ENCODE measurements at places on chromosomes 2 and 18.

DNA sequence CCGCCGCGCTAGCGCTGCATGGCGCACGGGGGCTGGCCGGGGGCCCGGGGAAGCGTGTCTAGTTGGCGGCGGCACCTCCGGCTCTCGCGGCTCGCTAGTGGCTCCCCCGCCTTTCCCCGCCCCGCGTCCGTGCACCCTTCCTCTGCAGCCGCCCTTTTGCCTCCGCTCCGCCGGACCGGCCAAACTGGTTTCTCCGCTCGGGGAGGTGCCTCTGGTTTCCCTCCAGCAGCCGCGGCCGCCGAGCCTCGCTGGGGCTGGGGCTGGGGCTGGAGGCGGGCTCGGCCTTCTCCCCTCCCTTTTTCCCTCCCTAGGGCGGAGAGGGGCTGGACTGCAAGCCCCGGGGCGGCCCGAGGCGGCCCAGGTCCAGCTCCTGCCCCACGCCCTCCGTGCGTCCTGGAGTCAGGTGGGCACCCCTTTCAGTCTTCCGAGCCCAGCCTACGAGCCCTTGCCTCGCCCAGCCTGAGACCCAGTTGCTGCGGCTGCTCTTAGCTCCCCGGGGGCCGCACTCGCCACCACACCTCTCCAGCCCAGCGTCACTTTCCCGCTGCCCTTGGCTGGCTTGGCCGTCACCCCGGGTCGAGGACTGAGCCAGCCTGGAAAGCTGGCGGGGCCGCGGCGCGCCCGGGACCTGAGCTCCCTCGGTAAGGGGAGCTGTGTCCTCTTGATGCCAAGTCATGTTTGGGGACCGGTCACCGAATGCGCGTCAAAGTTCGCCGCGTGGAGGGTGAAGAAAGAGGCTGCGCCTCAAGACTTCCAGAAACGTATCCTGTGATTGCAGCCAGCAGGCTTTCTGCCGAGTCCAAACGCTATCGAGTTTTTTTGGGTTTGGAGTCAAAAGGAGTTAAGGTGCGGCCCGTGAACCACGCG lies at the start of gene ATP8B1:
Gene ATP8B1, minus strand, starts transcription at position 213 of the 867 bp plus-strand sequence. CDS start 71,508 bp downstream, outside the sequence.
- no peak for DNase-seq

DNA sequence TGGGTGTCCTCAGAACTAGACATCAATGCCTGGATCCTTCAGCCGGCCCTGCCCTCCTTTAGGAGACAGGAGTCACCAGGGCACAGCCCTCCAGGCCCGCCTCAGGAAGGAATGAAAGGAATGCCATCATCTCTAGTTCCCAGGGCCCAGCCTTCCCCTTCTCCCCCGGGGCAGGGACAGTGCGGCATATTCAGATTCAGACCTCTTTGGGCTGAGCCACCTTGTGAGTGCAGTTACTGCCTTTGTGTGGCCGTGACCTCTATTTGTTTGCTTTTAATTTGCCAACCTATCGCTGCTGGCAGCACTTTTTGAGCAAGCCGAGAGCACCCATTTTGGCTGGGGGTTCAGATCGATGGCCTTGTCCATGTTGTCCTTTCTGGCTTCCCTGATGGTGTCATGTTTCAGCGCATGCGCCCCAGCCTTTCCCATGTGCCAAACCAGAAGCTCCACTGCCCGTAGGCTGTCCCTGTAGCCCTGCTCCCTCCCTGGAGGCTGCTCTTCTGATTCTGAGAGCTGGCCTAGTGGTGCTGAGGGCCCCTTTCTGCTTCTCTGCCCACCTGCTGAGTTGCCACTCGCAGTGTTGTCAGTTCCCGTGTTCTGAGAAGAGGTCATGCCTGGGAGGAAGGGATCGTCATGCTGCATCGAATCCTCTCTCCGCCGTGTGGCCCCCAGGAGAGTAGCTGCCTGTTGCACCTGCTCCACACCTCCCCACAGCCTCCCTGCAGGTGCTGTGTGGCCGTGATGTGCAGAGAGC lies 10.9 kb downstream of the ANKRD23 start:
- DNase-seq: no peak

- peak; percentile 38 for DNase-seq
These were observed 759 bp downstream of the PPP4R3B start for GRCh38 chr2:55616551-55617174.

GRCh38 chr2:160703648-160704585 lies 210.3 kb upstream of the RBMS1 start:
- DNase-seq: peak; percentile 62

GRCh38 chr2:172350839-172351479 lies 76.4 kb upstream of the ITGA6 start:
- DNase-seq: no peak

DNA sequence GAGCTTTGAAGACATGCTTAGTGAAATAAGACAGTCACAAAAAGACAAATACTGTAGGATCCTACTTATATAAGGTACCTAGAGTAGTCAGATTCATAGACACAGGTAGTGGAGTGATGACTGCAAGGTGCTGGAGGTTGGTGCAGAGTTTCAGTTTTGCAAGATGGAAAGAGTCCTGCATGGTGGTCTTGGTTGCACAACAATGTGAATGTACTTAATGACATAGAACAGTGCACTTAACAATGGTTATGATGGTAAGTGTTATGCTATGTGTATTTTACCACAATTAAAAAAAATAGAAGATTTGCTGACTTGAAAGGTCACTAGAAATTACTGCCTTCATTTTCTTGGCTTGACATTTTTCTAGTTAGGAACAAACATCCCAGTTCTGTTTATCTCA lies 9.5 kb downstream of the CERS6 start:
- no peak for DNase-seq

GRCh38 chr2:120287183-120288015 lies 34.7 kb downstream of the RALB start:
- DNase-seq: no peak

- peak; percentile 20 for DNase-seq
These were observed 32.6 kb upstream of the SPAG16 start for GRCh38 chr2:213251618-213252017.

- DNase-seq: no peak
These were observed 60.3 kb downstream of the LONRF2 start for GRCh38 chr2:100262046-100262445.

GRCh38 chr2:12702168-12703121 lies 14.3 kb upstream of the TRIB2 start:
- peak; percentile 12 for DNase-seq

- DNase-seq: no peak
These were observed 39.7 kb downstream of the CDH19 start for GRCh38 chr18:66564236-66564635.

DNA sequence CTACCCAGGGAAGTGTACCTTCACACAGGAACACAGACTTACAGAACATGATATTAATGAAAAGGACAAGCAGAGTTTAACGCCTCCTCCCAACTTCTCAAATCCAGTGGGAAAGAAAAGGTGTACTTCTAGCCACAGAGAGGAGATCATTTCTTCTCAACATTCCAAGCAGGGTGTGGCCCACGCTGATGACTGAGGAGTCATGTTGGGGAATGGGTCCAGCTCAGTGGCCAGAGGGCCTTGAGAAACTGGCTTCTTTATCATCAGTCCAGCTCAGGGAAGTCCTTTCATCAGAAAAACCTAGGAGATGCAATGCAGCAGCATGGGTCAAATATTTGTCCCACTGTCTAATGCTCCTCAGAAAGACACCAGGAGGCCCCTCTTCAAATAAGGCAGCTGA lies 63.0 kb downstream of the RBM43 start:
- no peak for DNase-seq

DNA sequence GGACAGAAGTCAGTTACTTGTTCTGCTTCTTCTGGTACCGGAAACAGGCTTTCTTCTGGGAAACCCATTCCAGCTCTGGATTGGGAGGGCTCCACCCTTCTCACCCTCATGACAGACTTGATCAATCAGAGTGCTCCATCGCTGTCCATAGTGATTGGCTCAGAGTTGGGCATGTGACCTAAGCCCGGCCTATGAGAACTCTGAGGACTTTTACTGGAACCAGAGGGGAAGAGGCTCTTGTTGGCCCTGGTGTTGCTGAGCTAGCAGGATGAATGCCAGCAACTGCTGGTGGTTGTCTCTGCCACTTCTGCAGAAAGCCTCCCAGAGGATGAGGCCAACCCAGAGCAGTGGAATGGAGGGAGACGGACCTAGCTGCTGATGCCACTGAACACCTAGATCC lies 33.3 kb downstream of the TMEM37 start:
- DNase-seq: no peak

DNA sequence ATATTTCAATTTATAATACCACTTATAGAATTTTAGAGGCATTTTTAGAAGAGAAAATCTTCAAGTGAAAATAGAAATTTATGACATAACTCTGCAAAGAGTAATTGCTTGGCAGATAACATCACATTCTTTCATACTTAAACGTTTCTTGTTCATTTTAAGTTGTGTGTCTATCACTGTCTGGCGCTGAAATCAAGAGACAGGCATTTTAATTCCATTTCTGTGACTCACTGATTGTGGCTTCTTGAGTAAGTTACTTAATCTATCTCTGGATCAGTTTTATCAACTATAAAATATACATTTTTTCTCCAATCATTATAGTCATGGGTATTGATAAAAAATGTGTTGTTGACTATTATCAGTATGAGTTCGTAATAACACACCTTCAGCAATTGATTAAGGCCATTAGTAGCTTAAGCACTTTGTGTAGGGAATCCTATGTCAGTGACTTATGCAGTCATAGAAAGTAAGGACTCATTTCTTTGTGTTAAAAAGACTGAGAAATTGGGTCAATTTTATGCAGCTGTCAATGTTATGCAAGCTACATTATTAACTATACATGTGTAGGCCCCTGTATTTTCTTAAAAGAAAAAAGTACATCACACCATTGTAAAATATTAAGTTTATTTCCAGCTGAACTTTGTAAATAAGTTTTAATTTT lies 497.3 kb downstream of the CCDC85A start:
- DNase-seq: no peak

DNA sequence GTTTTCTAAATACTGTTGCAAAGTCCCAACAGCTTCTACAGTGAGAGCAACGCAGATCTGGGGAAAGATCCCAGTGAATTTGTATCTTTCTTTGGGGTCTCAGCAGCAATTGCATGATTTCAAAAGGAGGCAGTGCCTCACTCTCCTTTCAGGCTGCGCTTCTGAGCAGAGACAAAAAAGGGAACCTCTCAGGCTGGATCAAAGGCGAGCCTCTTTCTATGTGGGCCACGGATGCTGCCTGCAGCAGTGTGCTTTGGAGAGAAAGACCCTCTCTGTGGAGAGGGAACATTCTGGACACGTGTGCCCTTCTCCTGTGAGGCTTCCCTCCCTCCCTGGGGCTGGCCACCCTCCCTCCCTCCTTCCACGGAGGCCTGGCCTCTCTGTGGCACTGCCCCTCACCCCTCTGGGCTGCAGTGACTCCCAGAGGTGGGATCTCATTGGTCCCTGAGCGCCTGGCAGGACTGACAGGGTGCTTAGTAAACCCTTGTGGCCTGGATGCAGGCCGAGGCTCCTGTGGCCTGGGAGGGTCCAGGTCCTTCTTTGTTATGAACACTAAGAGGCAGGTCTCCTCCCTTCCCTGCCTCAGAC lies 21.6 kb upstream of the PDIA6 start:
- no peak for DNase-seq

- no peak for DNase-seq
These were observed 131.2 kb downstream of the MYT1L start for GRCh38 chr2:2199841-2200240.

GRCh38 chr18:50869150-50869549 lies 9.8 kb upstream of the ME2 start:
- no peak for DNase-seq

GRCh38 chr2:138516030-138516704 lies 14.6 kb downstream of the SPOPL start:
- no peak for DNase-seq

DNA sequence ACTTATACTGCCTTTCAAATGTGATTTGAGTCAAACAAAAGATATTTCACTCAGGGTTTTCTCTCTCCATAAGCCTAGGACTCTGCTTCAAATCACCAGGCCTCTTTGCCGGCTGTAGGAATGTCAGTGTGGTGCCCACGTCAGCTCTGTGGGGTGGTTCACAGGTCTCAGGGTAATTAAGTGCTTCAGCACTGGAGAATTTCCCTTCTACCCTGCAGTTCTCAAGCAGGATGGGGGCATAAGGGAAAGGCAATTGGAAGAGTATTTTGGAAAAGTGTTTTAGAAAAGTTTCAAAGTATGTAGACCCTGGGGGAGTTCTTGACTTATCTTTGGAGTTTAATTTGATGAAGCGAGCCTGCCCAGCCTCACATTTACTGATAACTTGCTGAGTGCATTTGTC lies 9.6 kb downstream of the CNGA3 start:
- no peak for DNase-seq

DNA sequence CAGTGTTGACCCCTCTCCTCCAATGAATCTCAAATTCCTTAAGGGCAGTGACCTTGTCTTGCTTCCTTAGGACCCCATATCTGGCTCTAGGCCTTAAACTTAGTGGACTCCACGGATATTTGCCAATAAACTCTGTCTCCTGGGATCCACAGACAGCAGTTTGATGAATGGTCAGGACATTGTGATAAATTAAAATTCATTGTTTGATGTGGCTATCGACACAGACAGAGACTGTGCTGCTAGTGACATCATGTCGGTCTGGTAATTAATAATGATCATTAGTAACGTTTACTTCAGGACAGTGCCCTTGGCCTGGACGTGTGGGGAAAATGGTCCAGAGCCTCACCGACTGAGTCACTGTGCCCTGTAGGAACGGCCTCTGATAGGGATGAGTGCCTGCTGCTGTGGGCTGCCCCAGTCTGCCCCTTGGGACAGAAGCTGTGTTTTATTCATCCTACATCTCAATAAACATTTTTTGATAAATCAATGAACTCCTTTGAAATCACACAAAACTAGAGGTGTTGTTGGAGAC lies 5.2 kb upstream of the SLC35F6 start:
- DNase-seq: no peak

GRCh38 chr2:101286684-101287083 lies 21.8 kb downstream of the RNF149 start:
- no peak for DNase-seq

GRCh38 chr2:238854246-238854645 lies 6.4 kb downstream of the TWIST2 start:
- no peak for DNase-seq

DNA sequence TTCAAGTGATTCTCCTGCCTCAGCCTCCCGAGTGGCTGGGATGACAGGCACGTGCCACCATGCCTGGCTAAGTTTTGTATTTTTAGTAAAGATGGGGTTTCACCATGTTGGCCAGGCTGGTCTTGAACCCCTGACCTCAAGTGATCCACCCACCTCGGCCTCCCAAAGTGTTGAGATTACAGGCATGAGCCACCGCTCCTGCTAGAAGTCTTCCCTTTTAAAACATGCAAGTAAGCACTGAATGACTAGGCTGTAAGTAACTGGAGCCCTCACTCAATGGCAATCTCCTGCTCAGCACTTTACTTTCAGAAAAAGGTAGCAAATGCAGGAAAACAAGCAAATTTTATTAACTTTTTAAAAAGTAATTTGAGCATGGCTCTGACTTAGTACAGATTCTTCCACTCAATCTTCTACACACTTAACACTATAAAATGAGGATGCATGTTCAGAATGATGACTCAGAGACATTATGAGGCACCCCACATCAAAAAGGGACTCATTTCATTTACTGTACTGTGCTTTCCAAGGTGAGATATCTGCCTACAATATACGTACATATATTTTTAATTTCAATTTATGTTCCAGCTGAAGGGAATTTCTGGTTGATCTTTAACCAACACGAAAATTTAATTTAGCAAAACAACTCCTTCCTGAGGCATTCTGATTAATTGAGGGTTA lies 6.6 kb upstream of the NCK2 start:
- DNase-seq: no peak

GRCh38 chr18:56003009-56003719 lies 415.2 kb upstream of the TCF4 start:
- no peak for DNase-seq

GRCh38 chr18:8627107-8627472 lies 17.9 kb downstream of the RAB12 start:
- DNase-seq: no peak
